IPS DF 6.9 (cell line): ENCODE measurements at places on chromosomes 1 and 21.

- no peak for DNase-seq
Measured at GRCh38 chr1:106926803-106927582, 129.5 kb upstream of the PRMT6 start.

GRCh38 chr1:203342192-203342940 is 8.6 kb downstream of the FMOD start:
- peak; percentile 84 for DNase-seq

DNA sequence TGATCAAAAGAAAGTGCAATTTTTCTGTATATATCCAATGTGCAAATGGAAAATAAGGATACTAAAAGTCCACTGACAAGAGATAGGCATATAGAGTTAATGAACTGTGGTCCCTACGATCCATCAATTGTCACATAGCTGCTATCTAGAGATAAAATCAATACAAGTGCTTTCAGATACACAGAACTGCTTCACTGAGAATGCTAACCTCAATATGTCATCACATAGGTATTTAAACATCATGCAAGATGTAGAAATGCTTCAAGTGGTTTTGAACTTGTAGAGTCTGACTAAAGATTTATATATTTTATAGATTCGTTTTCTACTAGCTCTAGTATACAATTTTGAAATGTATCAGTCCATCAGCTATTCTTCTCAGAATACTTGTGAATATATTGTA is 1604.7 kb downstream of the PLA2G4A start:
- DNase-seq: no peak

DNA sequence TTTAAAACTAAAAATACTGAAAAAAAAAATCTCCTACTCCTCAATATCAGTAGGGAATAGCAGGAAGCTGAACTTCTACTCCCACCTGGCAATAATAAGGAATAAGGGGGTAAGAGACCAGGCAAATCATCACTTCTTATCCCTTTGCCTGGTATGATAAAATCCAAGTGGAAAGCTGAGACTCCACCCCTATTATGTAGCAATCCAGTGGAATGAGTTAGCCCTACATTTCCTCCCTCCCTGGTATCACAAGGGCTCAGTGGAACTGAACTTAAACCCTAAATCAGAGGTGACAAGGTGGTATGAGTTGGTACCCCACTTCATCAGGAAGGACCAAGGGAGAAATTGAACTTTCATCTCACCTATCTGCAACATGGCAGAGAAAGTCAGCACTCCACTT is 25.7 kb downstream of the TRIM33 start:
- no peak for DNase-seq

DNA sequence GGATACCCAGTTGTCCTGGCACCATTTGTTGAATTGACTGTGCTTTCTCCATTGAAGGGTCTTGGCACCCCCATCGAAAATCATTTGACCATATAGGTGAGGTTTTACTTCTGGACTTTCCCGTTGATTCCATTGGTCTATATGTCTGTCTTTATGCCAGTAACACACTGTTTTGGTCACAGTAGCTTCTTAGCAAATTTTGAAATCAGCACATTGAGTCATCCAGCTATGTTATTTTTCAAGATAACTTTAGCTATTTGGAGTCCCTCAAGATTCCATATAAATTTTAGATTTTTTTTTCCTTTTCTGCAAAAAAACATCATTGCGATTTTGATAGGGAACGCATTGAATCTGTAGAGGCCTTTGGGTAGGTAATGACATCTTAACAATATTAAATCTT is 235.6 kb downstream of the SMYD3 start:
- DNase-seq: no peak

DNA sequence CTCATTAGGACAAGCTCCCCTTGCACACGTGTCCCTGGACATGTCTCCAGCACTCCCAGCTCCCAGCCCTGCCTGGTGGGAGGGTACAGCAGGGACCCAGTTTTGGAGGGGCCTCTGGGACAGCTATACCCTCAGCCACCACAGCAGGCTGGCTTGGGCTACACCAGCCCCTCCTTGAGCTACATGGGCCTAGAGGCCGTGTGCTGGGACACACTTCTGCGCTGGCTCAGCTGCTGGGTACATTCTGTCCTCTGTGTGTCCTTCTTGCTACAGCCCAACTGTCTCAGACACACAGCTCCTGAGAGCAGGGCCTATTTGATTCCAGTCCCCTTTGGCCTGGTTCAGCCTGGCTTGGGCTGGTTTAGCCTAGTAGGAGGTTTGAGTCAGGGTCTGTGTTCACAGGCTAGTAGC is 26.7 kb downstream of the DMAP1 start:
- DNase-seq: no peak

DNA sequence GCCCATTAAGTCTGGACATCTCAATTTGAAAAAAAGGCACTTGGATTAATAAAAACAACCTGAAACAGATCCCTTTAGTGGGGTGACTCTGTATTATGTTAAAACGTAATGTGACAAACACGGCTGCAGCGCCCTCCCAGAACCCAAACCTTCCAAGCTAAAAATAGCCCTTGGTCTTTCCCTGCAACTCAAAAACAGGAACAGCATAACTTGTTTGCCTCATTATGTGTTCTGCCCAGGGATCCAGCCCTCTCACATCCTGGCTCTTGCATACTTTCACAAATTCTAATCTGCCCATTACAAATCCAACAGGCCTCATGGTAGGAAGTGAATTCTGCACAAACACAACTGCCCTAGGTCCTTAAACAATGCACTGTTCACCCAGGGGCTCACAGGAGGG is 94.7 kb upstream of the GADD45A start:
- DNase-seq: no peak

GRCh38 chr1:207805841-207806421 is 54.1 kb downstream of the CD46 start:
- no peak for DNase-seq

GRCh38 chr1:176779992-176780328 is 317.0 kb downstream of the PAPPA2 start:
- no peak for DNase-seq

DNA sequence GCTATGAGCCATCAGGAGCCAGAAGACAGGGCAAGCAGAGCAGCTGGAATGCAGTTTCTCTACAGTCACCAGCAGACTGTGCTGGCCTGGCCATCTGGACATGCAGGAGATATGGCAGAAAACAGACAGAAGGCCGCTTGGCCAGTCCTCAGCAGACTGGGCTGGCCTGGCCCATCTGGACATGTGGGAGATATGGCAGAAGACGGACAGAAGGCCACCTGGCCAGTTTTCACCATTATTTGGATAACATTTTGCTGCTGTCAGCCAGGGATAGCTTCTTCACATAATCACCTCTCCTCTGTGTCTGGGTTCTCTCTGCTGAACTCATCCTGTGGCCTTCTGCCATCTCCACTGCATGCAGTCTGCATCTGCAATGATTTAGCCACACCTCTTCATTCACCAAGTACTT is 25.0 kb upstream of the CACYBP start:
- DNase-seq: no peak

- no peak for DNase-seq
Measured at GRCh38 chr1:112937495-112937894, 18.5 kb downstream of the SLC16A1 start.

DNA sequence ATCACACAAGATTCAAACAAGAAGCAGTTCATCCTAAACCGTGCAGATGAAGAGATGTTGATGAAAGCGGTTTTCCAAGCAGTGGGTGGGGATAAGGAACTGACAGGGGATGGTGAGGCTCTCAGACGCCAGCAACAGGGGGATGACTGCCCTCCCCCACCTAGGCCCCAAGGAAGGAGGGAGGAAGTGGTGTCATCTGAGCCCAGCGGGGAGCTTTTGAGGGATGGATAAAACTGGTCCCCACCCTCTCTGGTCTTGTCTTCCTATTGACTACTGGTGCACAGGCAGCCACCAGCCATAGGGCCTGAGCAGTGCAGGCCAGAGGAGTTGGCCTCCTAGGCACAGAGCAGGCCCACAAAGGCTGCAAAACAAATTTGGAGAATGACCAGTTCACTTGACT is 175.5 kb downstream of the HUNK start:
- DNase-seq: no peak

- no peak for DNase-seq
Measured at GRCh38 chr1:151324390-151324930, 2.8 kb downstream of the PI4KB start.

GRCh38 chr1:213737398-213738035 is 250.3 kb upstream of the PROX1 start:
- DNase-seq: no peak

- no peak for DNase-seq
Measured at GRCh38 chr1:1895456-1896336, 4.8 kb upstream of the GNB1 start.

- DNase-seq: no peak
Measured at GRCh38 chr1:44030605-44031251, 534 bp downstream of the SLC6A9 start.

DNA sequence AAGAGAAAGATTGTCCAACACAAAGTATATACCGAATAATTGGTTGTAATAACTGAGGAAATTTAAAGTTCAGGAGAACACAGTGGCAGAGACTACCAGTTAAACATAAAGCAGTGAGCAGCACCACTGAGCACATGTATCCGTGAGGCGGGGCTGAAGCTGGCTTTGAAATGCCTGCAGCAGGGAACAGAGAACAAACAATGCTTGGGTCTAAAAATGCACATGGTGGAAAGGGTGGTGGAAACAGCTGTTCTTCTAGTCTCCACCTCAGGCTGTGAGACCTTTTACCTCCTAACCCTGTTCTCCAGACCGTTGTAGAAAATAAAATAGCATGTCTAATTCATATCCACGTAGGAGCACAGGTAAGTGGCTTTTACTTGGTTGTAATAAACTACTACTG is 7.7 kb upstream of the GNG4 start:
- DNase-seq: no peak

- DNase-seq: no peak
Measured at GRCh38 chr1:217149791-217150190, 426.6 kb upstream of the ESRRG start.

DNA sequence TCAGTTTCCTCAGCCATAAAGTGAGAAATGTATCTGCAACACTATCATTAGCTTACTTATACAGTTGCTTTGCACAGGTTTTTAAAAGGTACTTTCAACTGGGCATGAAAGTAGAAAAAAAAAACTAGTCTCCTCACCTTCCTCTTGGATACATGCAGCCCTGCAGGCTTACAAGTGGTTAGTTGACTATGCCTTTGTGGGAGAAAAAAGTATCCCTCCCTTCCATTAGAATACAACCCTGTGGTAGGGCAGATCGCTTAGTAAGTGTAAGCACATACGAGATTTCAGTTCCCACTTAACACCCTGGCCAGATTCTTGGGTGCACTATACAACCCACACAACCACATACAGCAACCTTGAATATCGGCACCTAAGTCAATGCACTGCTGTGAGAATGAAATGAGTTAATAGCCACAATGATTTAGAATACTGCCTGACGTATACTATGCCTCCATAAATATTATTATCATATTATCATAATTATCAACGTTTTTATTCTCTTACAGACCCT is 54.7 kb downstream of the PIGK start:
- DNase-seq: no peak

DNA sequence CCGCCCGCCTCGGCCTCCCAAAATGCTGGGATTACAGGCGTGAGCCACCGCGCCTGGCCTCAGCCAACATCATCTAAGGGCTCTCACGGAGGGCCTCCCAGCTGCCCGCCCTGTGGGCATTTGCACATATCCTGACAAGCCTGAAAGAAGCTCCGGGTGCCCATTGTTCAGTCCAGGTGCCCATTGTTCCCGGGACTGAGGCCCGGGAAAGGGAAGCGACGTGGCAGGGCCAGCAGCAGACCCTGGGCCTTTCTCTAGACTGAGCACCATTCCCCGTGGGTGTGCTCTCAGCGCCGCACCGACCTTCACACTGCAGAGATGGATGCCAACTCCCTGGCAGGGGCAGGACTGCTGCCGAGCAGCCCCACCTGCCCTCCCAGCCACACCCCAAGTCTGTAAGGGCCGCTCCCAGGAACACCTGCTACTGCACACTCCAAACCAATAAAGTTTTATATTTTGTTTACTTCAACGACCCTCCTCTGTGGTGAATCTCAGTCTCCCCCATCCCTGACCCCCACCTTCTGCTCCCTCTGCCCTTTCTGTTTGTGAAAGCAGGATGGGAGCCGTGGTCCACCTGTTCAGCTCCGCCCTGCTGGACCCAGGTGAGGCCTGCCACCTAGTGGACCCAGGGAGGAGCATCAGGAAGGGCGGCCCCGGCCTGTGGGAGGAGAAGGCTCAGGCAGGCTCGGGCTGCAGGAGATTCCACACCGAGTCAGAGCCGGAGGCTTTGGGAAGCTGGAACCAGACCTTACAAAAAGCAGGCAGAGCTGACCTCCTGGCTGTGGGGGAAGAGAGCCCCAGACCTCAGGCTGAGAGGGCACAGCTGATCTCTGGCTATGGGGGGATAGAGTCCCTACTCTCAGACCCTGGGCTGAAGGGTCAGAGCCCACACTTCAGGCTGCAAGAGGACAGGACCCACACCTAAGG is 1.1 kb upstream of the TMEM82 start:
- DNase-seq: peak; percentile 81

DNA sequence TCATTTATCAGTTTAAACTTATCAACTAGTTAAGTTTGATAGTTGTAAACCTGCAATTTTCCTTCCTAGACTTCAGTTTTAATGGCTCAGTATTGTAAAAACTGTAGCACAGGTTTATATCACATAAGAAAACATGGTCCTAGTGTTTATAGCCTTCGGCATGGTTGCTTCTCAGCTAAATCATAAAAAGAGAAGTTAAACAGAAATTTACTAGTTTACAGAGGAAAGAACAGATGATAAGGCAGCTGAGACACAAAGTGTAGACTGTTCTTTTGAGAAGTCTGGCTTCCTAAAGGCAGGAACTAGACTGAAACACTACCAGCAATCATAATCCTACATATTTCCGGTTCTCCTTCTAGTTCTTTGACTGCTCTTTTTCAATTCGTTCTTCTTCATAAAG is 39.8 kb downstream of the WNT2B start:
- DNase-seq: no peak

DNA sequence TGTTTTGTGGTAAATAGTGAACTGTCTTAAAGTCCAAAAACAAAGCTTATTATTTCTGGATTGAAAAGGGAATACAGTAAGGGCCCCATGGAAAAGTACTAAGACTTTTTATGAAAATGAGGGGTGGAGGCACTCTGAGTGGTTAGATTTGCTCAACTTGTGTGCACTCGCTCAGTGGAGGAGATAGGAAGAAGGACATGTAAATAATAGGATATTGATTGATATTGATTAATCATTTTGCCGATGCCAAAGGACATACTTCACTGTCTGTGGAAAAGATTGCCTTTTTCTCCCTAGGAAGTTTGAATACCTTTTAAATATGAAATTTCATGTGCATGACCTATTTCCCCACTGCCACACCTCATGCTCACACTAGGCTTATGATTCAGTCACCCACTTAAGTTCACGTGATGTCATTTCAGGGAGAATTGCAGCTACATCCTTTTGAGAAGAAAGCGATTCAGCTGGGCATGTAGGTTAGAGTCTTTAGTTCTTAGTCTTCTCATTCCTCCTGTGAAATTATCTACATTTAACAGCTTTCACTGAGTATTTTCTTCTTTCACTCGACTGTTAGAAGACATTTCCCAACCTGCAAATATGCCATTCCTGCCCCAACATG is 5.0 kb downstream of the MTR start:
- no peak for DNase-seq
